ENCODE measurements at places on chromosomes 7 and 10.

DNA sequence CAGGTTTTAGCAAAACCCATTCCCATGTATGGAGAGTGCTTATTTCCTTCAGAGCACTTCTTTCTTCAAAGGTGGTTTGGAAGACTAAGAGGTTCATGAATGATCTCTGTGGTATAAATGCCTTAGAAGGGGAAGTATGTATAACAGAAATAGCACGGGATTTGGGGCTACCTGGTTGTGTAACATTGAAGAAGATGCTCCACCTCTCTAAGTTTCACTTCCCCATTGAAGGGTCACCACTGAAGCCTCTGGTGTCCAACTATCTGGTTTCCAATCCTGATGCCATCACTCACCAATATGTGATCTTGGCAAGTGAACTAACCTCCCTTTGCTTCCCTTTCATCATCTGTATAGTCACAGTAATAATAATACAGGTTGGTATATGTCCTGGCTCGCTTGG is 37.2 kb downstream of the CYCS start:
- no peak for DNase-seq

- peak; percentile 99 for DNase-seq
Measured at GRCh38 chr10:3172446-3173170, at the start of gene PITRM1. TSS of gene PITRM1 (minus strand) at chr10:3172782. CDS start at chr10:3172772, 10 bp downstream.

DNA sequence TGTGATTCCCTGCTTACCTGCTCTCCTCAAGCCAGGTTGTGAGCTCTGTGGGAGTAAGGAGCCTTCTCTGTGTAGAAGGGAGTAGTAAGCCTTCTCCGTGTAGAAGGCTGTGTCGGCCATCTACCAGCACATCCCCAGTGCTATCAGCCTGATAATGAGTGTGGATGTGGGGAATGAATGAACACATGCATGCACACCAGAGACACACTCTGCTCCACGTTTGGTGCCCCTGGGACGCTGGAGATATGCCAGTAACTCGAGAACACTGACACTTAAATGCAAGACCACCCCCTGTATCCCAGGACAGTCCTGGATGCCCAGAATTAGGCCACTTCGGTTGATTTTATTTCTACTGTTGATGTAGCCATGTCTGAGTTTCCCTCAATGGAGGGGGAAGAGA is 21.1 kb upstream of the GPR26 start:
- DNase-seq, result no peak

DNA sequence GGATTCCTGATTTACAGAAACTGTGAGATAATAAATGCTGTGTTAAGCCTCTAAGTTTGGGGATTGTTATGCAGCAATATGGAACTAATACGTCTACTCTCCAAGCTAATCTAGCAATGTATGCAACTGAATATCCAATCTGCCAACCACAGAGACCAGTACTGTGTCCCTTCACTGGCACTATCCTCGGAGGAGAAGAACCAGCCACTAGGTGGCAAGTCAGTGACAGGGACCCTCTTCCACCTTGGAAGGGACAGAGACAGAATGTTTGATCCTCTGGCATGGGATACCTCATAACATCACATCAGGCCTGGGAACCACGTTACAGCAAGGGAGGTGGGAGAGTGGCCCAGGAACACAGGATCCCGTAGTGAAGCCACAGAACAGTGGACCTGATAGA is 96.4 kb downstream of the CREM start:
- DNase-seq, result no peak

GRCh38 chr7:117572856-117573620 is 93.2 kb downstream of the CFTR start:
- DNase-seq, result no peak

DNA sequence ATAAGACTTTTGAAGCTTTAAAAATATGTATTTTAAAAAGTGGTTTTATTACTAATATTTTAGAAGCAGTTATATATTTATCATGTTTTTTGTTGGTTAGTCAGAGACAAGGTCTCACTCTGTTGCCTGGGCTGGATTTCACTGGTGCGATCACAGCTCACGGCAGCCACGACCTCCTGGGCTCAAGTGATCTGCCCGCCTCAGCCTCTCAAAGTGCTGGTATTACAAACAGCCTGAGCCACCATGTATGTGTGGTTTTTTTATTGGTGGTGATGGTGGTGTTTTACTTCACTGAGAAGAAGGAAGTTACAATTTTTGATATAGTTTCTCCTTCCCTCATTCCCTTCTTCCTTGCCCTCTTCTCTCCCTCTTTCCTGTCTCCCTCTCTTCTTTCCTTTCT is 13.4 kb downstream of the NHLRC2 start:
- no peak for DNase-seq

DNA sequence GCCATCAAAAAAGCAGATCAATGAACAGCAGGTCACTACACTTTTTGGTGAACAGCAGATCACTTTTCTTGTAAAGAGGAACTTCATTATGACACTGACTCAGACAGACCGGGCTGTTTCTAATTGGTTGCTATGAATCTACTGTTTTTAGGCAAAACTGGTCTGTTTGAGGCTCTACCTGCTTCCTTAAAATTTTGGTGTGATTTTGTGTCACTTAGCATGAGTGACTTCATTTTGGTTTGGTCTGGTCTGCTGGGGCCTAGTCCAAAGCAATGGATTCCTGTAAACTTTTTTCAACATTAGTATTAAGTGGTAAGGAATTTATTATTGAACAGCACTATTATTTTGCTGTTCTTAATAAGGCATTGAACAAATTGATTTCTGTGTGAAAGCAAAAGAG is 41.8 kb upstream of the C10orf71 start:
- no peak for DNase-seq

- peak; percentile 48 for DNase-seq
Measured at GRCh38 chr7:116209561-116210070, 723 bp upstream of the TES start.

DNA sequence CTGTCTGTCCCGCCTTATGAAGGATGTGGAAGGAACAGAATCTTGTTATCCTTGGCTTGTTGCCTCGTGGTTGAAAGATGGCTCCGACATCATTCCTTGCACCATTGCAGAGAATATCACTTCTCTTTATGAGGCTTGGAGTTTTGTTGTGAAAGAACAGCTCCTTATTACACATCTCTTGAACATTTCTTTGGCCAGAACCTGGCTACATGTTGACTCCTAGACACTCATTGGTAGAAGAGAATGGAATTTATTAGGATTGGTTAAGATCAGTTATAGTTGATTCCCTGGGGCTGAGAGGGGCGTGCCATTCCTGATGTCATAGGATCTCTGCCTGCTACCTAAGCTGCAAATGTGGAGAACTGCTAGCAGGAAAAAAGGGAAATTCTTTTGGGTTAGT is 180.5 kb upstream of the CTBP2 start:
- DNase-seq, result no peak

- DNase-seq, result no peak
Measured at GRCh38 chr7:94632338-94633013, 23.5 kb downstream of the SGCE start.

- no peak for DNase-seq
Measured at GRCh38 chr10:11441151-11441535, 170.3 kb downstream of the USP6NL start.

GRCh38 chr7:100830396-100830795 is 3.1 kb upstream of the EPHB4 start:
- DNase-seq, result no peak

- peak; percentile 19 for DNase-seq
Measured at GRCh38 chr7:28155019-28155660, 25.5 kb downstream of the JAZF1 start.

GRCh38 chr7:75658369-75658768 is 80.4 kb downstream of the HIP1 start:
- DNase-seq, result no peak

DNA sequence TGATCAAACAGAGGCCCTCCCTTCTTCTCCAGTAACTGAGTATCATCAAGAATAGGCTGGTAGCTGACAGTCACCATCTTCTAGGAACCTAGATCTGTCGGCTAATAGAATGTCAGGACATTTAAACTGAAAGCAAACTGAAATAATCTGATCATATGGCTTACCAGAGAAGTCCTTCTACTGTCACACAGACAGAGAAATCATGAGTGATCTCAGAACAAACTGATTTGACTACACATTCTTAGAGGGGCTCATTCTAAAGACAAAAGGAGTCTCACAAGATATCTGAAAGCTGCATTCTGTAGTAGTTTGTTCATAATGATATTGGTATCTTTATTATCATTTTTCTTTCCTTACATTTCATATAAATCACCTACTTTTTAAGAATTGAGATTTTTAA is 130.9 kb upstream of the ADCY1 start:
- no peak for DNase-seq
